DMS53 (cell line): ENCODE measurements at places on chromosomes 4 and X.

- DNase-seq = no peak
Measured at GRCh38 chr4:168411318-168412150, 68.8 kb downstream of the DDX60L start.

- no peak for DNase-seq
Measured at GRCh38 chrX:44596277-44596676, 53.6 kb upstream of the FUNDC1 start.

GRCh38 chr4:2105559-2105958, 46.4 kb downstream of the NAT8L start:
- DNase-seq = no peak

GRCh38 chrX:119118780-119119395, 8.7 kb downstream of the KIAA1210 start:
- DNase-seq = peak; percentile 62

- DNase-seq = no peak
Measured at GRCh38 chr4:126599746-126600145, 1033.0 kb upstream of the INTU start.

DNA sequence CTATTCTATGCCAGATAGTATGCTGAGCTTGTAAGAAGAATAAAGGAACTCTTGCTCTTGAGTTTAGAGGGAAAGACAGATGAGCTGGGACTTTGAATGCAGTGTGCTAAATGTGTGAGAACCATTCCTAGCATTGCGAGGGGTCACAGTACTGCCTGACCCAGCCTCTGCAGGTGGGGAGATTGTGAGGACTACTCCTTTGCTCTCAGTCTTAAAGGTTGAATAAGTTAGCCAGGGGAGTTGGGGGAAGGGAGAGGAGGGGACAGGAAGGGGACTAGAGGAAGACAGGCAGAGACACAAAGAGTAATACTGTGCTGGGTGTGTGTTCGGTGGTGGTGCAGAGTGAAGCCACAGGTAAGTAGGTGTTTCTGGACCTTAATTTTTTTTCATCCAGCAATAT, 41.7 kb downstream of the DCUN1D4 start:
- DNase-seq = no peak

DNA sequence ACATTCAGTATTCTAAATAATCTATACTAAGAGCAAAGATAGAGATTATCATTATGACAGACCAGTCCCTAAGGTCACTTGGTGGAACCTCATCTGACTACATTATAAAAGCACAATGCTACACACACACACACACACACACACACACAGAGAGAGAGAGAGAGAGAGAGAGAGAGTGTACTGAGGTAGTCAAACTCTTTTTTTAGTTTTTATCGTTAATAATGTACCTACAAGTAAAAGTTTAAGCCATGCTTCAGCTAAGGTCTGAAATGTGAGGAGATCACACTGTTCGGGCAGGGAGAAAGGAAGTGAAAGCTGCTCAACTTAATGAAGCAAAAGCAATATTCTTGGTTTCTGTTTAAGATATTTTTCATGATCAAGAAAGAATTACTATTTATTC, 75.8 kb upstream of the CCDC160 start:
- no peak for DNase-seq

GRCh38 chr4:146182443-146182842, 6.9 kb downstream of the LSM6 start:
- no peak for DNase-seq

- DNase-seq = peak; percentile 86
Measured at GRCh38 chrX:131068945-131069719, 11.0 kb downstream of the ARHGAP36 start.

GRCh38 chrX:132968296-132968949, 10.0 kb upstream of the HS6ST2 start:
- DNase-seq = peak; percentile 73

GRCh38 chr4:154294652-154295350, 196.8 kb downstream of the DCHS2 start:
- no peak for DNase-seq

DNA sequence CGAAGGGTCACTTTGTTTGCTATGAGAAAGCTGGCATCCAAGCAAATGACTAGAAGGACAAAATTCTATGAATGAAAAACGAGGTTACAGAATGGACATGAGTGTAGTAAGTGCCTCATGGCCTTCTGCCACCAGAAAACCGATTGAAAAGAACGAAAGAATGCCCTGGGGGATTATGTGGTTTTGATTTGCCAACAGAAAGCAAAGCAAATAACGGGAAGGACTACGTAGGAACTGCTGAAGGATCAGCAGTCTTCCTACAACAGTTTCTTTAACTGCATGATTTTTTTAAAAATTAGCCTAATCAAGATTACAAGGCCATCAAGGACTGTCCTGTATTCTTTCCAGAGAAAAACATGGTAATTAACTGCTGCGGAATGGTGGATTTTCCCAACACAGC, 50.6 kb downstream of the NRK start:
- no peak for DNase-seq

DNA sequence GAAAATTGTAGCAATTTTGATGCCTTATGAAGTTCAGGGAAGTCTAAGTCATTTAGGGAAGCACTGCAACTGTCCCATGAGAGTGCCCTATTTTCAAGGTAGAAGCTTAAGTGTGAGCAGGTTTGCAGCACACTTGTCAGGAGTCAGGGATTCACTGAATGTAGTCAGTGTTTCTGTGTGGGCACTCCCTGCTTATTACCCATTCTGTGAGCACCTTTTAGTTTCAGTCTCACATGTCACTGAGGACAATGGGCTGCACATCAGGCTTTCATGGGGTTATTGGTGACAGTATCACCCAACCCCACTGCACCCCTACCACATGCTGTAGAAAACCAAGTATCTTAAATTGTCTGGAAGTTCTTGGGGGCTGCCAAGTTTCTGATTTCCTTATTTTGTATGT, 2.9 kb upstream of the CCNG2 start:
- DNase-seq = no peak

DNA sequence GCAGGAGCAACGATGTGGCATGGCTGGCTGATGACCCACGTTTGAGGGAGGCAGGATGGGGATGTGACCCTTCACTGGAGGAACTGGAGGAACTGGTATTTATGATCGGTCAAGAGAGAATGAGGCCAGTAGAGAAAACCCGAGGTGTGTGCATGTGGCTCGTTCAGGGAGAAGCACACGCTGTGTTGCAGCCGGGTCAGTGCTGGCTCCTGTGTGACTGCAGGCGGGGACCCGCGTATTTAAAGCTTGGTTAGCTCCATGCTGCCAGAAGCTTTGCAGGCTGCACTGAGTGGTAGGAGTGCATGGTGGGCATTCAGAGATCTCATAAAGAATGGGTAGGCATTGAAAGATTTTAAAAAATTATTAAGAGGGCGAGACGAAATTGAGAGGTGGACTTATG, 52.1 kb downstream of the NELFA start:
- no peak for DNase-seq

DNA sequence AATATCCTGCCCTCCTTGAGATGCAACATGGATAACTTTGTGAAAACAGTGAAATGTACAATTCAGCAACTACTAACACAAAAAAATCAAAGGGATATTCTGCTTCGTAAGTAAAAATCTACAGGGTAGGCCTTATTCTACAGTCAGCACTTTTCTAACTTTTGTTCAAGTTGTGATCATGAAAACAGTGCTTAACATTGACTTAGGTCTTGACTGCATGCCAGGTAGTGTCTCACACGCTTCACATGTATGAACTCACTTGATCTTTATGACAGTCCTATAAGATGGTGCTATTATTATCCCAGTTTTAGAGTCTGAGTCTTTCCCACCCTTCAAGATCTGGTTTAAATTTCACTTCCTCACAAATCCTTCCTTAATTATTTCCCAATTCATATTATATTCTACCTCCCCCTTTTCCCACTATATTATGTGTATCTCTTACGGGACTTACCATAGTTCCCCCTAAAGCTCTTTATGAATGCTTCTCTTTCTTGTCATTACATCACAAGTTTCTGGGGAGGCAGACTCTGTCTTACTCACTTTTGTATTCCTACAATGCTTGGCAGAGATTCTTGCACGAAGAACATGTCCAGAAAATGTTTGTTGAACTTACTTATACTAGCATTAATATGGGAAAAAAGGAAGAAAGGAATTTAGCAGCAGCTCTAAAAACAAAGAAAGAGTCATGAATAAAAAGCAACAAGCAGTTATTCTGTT, 179.8 kb downstream of the SCFD2 start:
- no peak for DNase-seq

- DNase-seq = peak; percentile 79
Measured at GRCh38 chr4:77308843-77309242, 151.8 kb downstream of the CCNG2 start.

- no peak for DNase-seq
Measured at GRCh38 chr4:118930255-118930654, 41.6 kb downstream of the SYNPO2 start.

DNA sequence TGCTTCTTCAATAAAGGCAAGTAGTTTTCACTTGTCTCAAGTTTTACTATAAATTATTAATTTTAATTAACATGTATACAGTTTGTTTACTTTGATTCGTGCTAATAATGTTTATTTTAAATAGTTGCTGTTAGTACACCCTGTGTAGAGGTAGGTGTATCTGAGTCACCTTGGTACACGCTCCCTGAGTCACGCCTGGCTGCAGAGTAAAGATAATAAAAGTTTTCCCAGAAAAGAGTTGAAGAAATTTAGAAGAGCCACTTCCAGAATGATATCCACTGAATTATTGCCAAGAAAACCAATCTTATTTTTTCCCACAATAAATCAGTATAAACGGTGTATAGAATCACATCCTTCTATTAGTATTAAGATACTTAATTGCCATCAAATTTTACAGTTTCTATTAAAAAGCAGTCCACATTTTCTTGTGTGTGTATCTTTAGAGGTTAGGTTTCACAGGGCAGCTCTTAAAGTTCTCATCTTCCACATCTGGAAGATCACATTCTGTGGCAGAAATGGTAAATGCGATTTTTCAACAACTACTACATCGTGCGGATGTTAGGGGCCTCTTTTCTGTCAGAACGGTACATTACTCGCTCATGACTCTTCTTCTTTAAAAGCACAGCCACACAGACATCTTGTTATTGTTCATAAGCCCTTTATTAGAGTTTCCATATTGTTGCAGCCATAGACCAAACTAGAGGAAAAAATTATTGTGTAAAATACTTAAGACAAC, 55.4 kb downstream of the HADH start:
- peak; percentile 27 for DNase-seq

DNA sequence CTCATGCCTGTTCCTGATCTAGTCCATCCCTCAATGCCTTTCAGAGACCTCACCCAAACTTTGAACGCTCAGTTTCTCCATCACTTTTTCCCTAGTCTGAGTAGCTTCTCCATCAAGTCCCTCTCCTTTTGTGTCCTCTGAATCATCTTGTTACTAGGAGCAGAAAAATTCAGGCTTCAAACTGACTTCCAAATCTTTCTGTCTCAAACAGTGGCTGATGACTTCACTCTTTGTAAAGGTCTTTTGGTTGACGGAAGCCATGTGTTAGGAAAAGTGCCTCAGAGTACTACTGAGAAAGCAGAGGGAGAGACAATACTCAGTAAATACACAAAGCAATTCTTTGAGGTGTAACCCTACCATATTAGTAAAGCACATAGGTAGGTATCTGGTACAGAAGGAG, 65.7 kb upstream of the CAMK2D start:
- no peak for DNase-seq

DNA sequence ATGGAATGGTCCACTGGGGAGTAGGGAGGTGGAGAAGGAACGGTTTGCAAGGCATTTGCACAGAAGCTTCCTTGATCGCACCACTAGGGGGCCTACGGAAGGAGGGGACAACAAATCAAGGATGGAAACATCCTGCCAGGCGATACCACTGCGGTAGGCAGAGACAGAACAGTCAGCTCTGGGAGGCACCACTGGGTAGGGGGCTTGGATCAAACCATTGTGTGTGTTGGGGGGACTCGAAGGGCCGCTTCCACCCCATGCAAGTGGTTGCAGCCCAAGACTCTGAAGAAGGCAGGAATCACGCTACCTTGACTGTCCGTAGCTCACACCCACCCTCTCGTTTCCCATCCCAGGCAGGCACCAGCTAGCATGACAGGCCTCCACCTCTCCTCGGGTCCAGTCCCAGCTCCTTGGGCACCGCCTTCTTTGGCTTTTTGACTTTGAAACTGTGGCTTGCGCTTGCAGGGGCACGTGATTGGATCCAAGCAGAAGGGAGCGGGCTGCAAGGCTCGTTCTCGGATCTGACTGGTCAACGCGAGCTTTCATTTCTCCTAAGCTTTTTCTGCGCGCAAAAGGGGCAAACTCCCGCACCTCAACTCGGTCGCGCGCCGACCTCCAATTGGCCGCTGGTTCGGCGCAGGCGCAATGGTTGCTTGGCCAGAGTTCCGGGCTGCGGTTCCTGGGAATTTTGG, 28.4 kb downstream of the GAGE1 start:
- DNase-seq = peak; percentile 62
